ENCODE measurements at places on chromosomes 11 and 22.

- DNase-seq: no peak
These were observed 84.8 kb upstream of the HTATIP2 start for GRCh38 chr11:20278727-20279126.

GRCh38 chr22:37601540-37602442, 6.8 kb upstream of the GGA1 start:
- no peak for DNase-seq

DNA sequence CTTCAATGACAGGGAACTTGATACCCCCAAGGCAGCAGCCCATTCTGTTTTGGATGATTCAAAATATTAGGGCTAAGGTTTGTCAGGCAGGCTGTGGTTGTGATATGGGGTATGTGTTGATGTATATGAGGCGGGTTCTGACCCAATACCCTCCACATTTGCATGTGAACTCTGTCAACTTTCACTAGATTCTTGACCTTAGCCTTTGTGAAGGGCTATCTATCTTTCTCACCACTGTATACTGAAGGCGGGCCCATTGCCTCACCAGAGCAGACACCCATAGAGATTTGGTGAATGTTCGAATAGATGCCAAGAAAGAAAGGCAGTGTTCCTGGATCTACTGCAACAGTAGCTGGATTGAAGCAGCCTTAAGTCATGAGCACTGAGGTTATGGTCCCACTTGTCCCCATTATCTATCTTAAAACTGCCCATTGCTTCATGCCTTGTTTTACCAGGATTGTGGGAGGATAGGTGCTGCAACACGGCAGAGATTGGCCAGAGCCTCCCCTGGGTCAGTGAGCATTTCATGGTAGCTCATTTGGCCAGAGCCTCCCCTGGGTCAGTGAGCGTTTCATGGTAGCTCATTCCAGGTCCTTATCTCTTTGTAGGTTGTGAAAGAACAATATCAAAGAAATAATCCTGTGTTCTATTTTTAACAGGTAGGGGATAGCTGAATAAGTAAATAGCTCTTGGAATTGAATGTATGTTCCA, 399.6 kb downstream of the TMEM135 start:
- DNase-seq: no peak

- DNase-seq: no peak
These were observed 119.5 kb upstream of the NCAM1 start for GRCh38 chr11:112841729-112842128.

DNA sequence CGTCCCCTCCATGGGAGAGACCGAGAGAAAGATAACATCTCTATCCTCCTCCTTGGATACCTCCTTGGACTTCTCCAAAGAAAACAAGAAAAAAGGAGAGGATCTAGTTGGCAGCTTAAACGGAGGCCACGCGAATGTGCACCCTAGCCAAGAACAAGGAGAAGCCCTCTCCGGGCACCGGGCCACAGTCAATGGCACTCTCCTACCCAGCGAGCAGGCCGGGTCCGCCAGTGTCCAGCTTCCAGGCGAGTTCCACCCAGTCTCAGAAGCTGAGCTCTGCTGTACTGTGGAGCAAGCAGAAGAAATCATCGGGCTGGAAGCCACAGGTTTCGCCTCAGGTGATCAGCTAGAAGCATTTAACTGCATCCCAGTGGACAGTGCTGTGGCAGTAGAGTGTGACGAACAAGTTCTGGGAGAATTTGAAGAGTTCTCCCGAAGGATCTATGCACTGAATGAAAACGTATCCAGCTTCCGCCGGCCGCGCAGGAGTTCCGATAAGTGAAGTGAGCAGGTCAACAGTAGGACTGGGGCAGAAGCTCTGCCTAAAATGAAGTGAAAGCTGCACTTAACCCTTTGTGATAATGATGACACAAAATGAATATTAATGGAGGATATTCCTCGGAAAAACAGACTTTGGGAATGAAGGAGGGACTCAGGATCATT, 65.3 kb downstream of the WNT11 start:
- no peak for DNase-seq

DNA sequence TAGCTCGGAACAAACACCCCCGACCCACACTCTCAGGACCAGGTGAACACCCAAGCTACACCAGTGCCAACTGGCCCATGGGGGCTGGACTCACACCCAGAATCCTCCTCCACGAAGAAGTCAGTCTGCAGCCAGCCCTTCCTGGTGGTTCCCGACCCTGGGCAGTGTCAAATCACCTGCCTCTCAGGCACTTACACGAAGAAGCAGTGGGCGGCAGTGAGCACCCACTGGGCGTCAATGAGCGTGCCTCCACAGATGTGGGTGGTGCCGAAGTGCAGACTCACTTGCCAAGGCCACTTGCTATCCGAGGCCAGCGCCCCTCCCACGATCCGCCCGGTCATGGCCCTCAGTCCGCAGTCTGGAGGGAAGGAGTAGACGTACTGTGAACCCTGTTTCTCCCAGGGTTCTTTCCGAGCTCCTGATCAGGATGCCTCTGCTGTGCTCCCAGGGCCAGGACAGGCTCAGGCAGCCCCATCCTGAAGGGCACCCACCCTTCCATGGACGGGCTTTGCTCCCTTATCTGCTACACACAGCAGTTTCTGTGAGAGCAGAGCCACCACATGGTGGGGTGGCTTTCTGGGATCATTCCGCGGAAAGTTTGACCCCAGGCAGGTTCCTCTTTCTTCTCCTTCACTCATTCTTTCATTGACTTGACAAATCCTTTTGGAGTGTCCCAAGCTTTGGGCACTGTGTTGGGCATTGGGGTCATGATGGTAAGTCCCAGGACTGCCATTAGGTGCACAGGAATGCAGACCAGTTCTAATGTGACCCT, 19.4 kb downstream of the TMPRSS13 start:
- DNase-seq: no peak

DNA sequence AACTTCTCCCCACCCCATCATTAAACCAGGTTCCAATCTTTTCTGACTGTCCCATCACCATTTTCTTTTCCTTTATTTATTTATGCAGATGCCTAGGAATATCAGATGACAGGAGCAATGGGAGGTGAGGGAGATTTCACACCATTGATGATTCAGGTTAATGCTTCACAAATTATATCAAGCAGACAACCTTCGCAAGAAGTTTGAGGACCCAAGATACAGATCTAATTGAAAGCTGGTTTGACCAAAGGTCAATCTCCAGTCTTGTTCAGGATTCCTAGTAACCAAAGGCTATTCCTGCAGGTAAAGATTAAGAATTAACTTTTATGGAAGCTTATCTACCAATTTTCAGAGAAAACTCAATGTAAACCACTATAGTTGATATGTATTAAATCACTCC, 54.4 kb downstream of the SLC35F2 start:
- DNase-seq: no peak

GRCh38 chr22:43249789-43250471, 63.0 kb upstream of the TTLL12 start:
- DNase-seq: no peak

Data from B cell (primary cell).